HuH-7.5 (cell line): ENCODE measurements at places on chromosomes 7 and 10.
A peak's percentile ranks its signal among the peaks of the same experiment; 100 is the strongest.

DNA sequence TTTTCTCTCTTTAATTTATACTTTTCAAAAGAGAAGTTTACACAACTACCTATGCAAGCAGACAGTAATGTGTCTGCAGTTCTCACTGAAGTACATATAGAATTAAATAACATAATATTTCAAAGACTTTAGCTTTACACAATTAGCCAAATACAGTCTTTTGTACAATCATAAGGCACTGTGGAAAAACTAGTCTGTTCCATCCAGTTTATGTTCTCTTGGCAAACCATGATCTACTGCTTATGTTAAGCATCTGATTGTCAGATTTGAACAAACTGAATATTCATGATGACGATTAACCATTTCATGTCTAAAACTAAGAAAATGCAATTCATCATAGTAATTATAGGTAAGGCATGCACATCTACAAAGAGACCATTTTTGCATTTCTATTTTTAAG, 842 bp downstream of the SEMA3A start:
- no peak for DNase-seq

DNA sequence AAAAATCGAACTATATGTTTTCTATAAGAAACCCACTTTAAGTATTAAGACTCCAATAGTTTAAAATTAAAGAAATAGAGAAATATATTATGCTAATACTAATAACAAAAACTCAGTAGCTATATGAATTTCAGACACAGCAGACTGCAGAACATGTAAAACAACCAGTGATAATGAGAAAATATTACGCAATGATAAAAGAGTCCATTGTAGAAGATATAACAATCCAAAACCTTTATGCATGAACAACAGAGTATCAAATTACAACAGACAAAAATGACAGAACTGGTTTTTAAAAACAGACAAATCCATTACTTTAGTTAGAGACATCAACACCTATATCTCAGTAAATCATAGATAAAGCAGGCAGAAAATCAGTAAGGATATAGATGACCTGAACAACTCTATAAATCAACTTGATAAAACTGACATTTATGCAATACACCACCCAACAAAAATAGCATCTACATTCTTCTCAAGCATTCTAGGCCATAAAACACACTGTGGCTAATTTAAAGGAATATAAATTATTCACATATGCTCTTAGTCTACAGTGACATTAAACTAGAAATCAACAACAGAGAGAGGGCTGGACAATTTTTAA, 669.5 kb upstream of the GHITM start:
- no peak for DNase-seq

DNA sequence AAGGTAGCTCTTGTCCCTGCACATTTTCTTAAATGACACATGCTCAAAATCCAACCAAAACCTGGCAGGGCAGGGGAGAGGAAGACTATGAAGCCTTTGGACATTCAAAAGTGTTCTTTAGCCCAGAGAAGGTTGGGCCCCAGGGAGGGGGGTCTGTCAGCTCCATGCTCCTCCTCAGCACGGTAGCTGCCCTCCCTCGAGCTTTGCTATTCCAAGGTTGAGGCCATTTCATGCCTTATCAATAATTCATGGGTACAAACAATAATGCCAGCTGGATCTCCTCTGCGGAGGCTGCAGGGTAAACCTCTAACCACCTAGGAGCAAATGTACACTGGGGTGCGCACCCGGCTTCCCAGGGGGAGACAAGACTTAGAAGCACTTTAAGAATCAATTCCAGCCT, 61.5 kb downstream of the SLIT1 start:
- no peak for DNase-seq

- no peak for DNase-seq
Observed at GRCh38 chr10:66996996-66997395, 71.2 kb downstream of the LRRTM3 start.

DNA sequence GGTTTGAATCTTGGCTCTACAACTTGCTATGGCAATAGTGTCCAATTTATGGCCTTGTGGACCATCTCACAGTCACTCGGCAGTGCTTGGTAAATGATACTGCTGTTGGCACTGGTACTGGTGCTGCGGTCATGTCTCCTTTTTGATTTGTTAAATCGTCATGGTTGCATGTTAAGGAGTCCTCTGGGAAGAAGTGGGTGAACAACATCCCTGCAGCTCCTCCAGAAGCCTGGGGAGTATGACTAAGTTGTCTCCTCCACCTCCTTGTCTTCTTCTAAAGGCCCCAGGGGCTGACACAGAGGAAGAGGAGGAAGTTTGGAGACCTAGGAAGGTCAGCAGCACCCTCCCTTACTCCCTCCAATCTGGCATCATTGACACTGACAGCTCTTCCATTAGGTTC, 8.5 kb downstream of the ITPRIP start:
- DNase-seq: no peak

GRCh38 chr7:134126146-134126545, 994 bp upstream of the LRGUK start:
- DNase-seq: no peak

DNA sequence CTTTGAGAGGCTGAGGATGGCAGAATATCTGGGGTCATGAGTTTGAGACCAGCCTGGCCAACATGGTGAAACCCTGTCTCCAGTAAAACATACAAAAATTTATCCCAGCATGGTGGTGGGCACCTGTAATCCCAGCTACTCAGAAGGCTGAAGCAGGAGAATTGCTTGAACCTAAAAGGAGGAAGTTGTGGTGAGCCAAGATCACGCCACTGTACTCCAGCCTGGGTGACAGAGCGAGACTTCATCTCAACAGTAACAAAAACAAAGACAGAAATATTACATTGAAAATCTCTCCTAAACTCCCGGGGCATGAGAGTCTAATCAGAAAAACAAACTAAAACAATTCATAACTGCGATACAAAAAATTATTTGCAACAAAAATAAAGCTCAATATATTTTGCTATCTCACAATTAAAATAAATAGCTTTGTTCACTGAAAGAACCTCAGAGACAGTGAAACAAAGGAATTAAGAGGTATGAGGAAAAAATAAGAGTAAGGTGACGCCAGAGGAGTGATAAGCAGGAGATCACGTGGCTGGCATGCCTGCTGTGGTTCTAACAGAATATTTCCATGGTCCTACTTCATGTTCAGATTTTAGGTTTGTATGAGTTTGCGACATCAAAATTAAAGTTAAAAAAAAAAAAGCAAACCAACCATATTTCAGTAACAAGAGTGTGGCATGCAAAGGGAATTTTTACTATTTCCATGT, 527.7 kb upstream of the POM121L12 start:
- DNase-seq: no peak

- no peak for DNase-seq
Observed at GRCh38 chr10:17109475-17110207, 20.0 kb downstream of the CUBN start.

DNA sequence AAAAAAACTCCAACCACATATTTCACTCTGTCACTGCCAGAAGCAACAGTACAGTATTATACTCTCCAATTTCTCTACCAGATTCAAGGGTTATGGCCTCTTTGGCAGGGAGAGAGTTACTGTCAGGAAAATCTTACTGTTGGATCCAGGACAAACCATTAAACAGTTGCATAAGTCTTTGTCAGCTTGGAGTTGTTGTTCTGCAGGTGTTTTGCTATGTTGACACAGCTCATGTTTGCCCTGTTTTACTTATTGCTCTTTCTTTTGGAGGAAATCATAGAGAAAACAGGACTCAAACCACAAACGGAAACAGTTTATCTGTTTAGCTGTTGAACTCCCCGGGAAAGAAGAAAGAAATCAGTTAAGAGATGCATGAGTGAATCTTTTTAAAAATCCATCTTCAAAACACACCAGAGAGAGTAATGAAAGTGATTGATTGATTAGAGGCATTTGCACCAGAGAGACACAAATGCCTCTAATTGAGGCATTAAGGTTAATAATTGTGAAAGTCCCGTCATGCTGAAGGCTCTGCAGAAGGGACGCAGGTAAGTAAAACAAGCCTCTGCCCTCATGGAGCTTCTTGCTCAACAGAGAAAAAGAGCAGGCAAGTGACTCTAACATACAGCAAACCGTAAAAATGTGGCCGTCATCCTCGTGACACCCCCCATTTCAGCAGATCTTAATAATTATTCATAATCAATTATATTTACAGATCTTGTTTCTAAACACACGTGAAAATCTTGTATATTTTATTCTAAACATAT, 38.7 kb upstream of the ARHGAP21 start:
- no peak for DNase-seq

DNA sequence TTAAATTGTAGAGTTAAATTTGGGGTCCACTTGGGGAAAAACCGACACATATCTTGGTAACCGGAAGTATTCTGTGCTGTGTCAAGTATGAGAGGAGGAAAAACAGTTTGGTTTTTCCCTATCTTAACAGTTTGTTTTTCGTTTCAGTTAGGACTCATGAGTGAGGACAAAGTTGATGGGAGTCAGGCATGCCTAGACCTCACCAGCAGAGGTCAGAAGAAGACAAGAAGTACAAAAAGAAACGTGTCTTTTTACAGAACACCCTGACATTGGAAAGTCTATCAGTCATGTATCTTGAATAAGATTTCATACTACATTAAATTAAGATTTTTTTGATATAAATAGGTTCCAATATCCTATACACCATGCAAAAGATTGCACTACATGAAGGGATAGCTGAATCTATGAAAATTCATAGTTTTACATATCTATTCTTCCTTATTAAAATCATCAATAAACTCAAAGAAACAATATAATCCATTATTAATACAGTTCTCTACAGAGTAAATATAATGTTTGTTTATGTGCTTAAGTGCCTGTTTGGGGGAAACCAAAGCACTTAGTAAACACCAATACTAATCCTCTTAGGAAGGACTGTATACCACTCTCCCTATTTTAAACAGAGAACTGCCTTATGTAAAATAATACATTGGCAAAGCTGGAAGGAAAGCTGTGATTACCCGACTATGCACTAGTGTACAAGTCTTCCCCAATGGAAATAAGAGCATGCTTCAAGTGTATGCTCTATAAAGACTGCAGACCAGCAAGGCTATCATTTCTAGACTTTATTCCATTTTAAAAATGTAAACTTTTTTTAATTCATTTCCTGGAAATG, 95.6 kb downstream of the USP6NL start:
- DNase-seq: peak; percentile 13

GRCh38 chr10:131134651-131135050, 176.9 kb downstream of the TCERG1L start:
- no peak for DNase-seq

- DNase-seq: no peak
Observed at GRCh38 chr7:20307119-20307518, 23.6 kb upstream of the ITGB8 start.

- DNase-seq: no peak
Observed at GRCh38 chr7:13279854-13280435, 592.5 kb downstream of the ARL4A start.

DNA sequence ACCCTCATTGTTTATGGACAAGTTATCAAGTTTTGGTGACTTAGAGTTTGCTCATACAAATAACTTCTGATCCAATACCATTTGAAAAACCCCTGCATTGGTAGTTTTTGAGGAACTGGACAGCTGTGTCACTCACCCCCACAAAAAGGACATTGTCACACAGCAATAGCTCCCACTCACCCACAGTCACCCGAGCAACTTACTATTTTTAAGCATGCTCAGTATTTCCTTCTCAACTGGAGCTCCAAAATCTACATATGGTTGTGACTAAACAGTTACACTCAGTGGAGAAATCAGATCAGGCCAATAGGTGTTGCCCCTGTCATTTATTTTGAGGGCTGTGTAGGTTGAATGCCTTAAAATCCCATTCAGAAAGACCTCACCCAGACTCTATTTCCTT, 165.2 kb upstream of the AUTS2 start:
- no peak for DNase-seq

- DNase-seq: no peak
Observed at GRCh38 chr7:157292770-157293412, 43.9 kb upstream of the DNAJB6 start.

DNA sequence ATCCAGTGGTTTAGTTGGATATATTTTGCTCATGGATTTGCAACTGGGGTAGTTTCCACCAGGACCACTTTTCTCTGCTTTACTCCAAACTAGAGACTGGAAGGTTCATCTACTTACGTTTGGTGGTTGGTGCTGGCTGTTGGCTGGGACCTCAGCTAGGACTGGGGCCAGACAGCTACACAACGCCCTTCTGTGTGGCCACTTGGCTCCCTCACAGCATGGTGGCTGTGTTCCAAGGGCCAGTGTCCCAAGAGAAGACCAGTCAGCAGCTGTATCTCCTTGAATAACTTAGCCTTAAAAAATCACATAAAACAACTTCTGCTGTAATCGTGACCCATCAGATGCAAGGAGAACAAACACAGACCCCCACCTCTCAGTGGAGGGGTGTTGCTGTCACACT, 4.2 kb upstream of the KCNH2 start:
- no peak for DNase-seq

- no peak for DNase-seq
Observed at GRCh38 chr10:9166770-9167169, 1112.3 kb downstream of the GATA3 start.

- no peak for DNase-seq
Observed at GRCh38 chr10:129877773-129878371, 86.2 kb downstream of the EBF3 start.

DNA sequence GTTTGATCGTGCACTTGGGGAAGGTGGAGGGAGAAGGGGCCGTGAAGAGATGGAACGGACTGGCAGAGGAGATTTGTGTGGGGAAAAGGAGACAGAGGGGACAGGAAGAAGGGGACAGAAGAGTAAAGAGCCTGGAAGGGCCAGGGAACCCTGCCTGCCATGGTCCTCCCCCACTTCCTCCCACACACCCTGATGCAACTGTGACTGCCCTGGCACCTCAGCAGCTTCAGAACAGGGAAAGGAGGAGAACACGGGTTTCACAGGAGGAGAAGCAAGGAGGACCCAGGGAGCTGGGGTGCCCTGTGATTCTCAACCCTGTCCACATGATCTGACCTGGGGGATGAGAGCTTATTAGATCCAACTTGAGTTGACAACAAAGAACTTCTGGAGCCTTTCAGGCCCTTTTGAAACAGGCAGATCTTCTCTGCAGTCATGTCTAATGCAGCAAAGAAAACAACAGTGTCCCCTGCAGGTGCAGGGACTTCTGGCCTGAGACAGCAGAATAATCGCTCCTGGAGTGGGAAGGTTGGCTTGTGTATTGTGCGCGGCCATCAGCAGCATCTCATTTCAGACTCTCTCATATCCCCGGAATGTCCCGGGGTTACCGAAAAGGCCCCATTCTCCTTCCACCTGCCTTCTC, 421.6 kb downstream of the PAXIP1 start:
- DNase-seq: no peak
